CD8-positive, alpha-beta memory T cell (primary cell): ENCODE measurements at places on chromosomes 11 and 22. TPM values are rescaled to one million over a fixed set of nuclear protein-coding genes. Genes with fewer than 3 reads are reported as not detected.

The MS4A12 gene
- not detected for polyA plus RNA-seq

The MS4A2 gene
- not detected for polyA plus RNA-seq

The ABCC8 gene
- not detected for polyA plus RNA-seq

The BCO2 gene
- polyA plus RNA-seq = 0.17 TPM

The PRODH gene
- polyA plus RNA-seq = 0.05 TPM

The OR5M3 gene
- not detected for polyA plus RNA-seq

The CNGA4 gene
- not detected for polyA plus RNA-seq

The IL10RA gene
- polyA plus RNA-seq = 659 TPM

The DAGLA gene
- polyA plus RNA-seq = not detected

The SYT7 gene
- polyA plus RNA-seq = not detected
